Sigmoid colon (tissue), 7 donors: ENCODE measurements at places on chromosomes 2 and 18. TPM values are rescaled to one million over a fixed set of nuclear protein-coding genes. Genes with fewer than 3 reads are reported as not detected.

KCTD18 gene
- total RNA-seq, result 18.1 TPM

DUSP19 gene
- 7.2 TPM for total RNA-seq

NCKAP5 gene
- total RNA-seq, result 0.83 TPM

IMPACT gene
- 24.6 TPM for total RNA-seq

SERPINB10 gene
- total RNA-seq, result not detected

C2orf49 gene
- 16.3 TPM for total RNA-seq

TSHZ1 gene
- total RNA-seq, result 28.6 TPM

EVX2 gene
- total RNA-seq, result 1.2 TPM

SIGLEC15 gene
- 0.16 TPM for total RNA-seq

ALK gene
- total RNA-seq, result 1.5 TPM

IL1RL2 gene
- 0.27 TPM for total RNA-seq

DNA sequence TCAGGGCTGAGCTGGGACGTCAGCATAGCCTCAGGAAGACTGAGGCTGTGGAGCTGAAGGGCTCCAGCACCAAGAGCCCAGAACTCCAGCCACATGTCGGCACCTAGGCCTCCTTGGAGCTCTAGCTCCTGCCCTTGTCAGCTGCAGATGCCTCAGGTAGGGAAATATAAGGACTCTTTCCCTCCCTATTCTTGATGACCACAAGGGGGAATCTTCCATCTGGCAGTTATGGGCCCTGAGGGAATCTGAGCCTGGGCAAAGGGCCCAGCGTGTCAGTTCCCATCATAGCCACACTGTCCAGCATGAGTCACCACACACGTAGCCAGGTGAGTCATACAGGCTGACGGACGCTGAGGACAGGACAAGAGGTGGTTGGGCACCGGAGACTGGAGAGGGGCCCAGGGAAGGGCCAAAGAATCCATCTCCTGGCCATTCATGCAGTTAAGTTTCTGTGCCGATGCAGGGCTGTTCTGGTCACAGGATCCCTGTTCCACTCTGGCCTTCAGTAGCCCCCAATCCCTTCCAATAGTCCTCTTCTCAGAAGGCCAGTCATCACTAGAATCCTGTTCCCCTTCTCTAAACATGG, 1.8 kb downstream of the MPV17 start:
- peak; percentile 86 for DNase-seq
- peaks cover 30% of the 10 kb centered on the region for H3K4me1 ChIP-seq
- peak overlapping the region; percentile 61 for H3K27ac ChIP-seq

- H3K4me3 ChIP-seq, result no peak overlapping the region
- no peaks in the 10 kb centered on the region for H3K4me1 ChIP-seq
- H3K27ac ChIP-seq, result no peak overlapping the region
- H3K27me3 ChIP-seq, result no peaks in the 10 kb centered on the region
Measured at GRCh38 chr2:120981443-120981842, 245.8 kb downstream of the GLI2 start.

DNA sequence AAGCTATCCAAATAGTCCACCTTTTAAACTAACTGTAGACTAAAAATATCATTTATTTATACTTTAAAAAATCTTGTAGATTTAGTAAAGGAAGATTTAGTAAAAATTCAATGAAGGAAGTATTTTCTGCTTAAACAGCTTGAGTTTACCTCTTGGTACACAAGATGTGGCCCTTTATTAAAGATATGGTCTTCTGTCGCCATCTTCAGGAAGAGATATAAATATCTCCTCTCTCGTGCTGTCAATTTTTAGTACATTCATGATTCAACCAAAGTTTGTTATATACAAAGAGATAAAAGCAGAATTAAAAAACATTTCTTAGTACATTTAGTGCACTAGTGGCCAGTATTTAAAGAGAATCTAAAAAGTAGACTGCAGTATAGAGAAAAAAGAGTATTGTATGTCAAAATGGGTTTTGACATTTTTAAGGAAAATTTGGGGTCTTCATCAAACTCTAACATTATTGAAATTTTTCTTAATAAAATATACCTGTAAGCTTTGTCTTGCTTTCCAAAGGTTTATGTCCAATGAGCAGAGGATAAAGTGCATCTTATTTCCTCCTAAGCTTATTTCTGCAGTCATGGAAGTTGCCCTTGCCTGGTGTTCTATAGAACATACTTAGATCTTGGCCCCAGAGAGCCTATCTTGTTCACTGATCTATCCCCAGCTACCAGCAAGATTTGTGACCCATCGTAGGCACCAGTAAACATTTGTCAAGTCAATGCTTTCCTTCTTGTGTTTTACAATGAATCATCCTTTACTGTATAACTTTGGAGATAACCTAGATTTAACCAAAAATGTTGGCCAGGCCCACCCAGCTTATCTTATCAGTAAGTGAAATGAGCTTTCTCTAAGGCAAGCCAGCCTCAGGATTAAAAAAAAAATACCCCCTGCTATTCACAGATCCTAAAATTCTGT, 18.5 kb upstream of the EML6 start:
- H3K36me3 ChIP-seq, result no peaks in the 10 kb centered on the region
- no peak overlapping the region for H3K4me3 ChIP-seq
- H3K27me3 ChIP-seq, result no peaks in the 10 kb centered on the region
- no peak overlapping the region for H3K27ac ChIP-seq
- no peak for DNase-seq

DNA sequence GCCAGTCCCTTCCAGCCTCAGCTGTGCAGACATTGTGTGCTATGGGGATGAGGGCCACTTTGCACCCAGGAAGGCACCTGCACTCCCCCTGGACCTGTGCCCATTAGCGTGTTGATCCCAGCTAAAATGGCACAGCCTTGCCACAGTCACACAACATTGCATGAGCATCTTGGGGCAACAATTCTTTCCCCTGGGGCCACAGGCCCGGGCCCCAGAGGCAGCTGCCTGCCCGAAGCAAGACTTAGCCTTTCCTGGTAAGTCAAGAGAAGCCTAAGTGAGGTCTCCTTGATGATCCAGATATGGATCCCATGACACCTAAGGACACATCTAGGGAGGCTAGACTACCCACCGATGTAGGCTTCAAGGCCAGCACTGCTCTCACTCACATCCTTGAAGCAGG, 202.1 kb downstream of the BCL11A start:
- H3K36me3 ChIP-seq, result no peaks in the 10 kb centered on the region
- no peaks in the 10 kb centered on the region for H3K4me1 ChIP-seq
- no peaks in the 10 kb centered on the region for H3K27me3 ChIP-seq
- DNase-seq, result no peak
- no peak overlapping the region for H3K4me3 ChIP-seq

GRCh38 chr18:70672581-70672980, 383.7 kb downstream of the SOCS6 start:
- no peak overlapping the region for H3K4me3 ChIP-seq
- no peaks in the 10 kb centered on the region for H3K27me3 ChIP-seq
- no peaks in the 10 kb centered on the region for H3K36me3 ChIP-seq
- H3K4me1 ChIP-seq, result no peaks in the 10 kb centered on the region
- no peak for DNase-seq

DNA sequence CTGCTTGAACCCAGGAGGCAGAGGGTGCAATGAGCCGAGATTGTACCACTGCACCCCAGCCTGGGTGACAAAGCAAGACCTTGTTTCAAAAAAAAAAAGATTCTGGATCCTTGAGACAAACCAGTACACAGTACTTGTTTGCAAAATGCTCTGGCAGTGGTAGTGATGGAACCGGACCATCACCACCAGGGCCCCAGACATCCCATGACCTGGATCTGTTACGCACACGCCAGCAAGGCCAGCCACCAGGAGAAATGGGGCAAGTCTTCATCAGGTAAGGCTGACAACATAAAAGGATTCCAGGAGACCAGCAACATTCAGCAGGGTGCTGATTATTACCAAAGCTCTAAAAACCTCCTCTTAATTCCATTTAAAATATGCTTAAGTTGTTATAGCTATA, 35.5 kb downstream of the TBC1D8 start:
- no peak overlapping the region for H3K4me3 ChIP-seq
- DNase-seq, result no peak
- no peak overlapping the region for H3K27ac ChIP-seq
- H3K36me3 ChIP-seq, result no peaks in the 10 kb centered on the region
- H3K4me1 ChIP-seq, result peaks cover 44% of the 10 kb centered on the region

DNA sequence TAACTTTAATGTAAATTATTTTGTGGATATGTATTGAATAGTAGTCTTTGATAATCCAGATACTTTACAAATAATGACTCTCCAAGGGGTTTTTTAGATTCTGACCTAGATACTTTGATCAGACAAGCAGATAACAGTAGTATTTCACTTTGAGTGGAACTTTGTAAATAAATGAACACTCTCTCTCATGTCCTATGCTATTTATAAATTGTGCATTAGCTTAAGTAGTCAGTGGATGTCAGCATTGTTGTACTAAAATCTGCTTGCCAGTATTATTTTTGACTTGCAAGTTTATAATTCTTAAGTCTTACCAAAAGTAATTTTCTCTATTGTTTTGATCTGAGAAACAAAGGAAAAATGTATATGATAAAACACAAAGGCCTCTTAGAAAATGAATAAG, 1113.1 kb upstream of the NRXN1 start:
- no peaks in the 10 kb centered on the region for H3K27me3 ChIP-seq
- H3K27ac ChIP-seq, result no peak overlapping the region
- no peak overlapping the region for H3K4me3 ChIP-seq
- H3K36me3 ChIP-seq, result no peaks in the 10 kb centered on the region
- no peaks in the 10 kb centered on the region for H3K4me1 ChIP-seq

DNA sequence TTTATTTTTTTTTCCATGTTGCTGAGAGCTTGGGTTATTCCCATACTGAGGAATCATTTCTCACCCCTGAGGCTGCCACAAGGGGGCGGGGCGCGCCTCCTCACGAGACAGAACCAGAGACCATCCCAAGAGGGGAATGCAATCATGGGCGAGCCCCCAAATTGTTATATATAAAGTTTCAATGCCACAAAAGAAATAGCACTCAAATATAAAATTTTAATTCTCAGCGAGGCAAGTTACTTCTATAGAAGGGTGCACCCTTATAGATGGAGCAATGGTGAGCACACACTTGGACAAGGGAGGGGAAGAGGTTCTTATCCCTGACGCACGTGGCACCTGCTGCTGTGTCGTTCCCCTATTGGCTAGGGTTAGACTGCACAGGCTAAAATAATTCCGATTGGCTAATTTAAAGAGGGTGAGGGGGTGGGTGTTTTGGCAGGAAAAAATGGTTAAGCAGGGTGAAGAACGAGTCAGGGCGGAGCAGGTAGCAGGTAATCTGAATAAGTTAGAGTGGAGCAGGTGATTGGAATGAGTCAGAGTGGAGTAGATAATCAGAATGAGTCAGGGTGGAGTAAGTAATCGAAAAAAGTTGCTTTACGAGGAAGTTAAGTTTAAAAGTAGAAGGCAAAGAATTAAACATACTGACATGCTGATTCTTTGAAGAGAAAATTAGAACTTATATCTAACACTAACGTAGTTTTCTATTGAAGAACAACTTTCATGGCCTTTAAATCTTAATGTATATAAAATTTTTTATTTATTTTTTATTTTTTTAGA, 177.5 kb downstream of the MTCL1 start:
- H3K36me3 ChIP-seq, result no peaks in the 10 kb centered on the region
- no peaks in the 10 kb centered on the region for H3K4me1 ChIP-seq
- no peak overlapping the region for H3K4me3 ChIP-seq

- peaks cover 33% of the 10 kb centered on the region for H3K4me1 ChIP-seq
- no peaks in the 10 kb centered on the region for H3K36me3 ChIP-seq
- H3K4me3 ChIP-seq, result peak overlapping the region; percentile 96
- peak overlapping the region; percentile 93 for H3K27ac ChIP-seq
- no peak for DNase-seq
Measured at GRCh38 chr2:24489465-24490180, 1.4 kb upstream of the NCOA1 start.

- no peak overlapping the region for H3K27ac ChIP-seq
- H3K4me1 ChIP-seq, result peaks cover 9% of the 10 kb centered on the region
- no peak for DNase-seq
- H3K36me3 ChIP-seq, result no peaks in the 10 kb centered on the region
- H3K4me3 ChIP-seq, result no peak overlapping the region
Measured at GRCh38 chr2:129925381-129925780, 54.1 kb upstream of the RAB6C start.

DNA sequence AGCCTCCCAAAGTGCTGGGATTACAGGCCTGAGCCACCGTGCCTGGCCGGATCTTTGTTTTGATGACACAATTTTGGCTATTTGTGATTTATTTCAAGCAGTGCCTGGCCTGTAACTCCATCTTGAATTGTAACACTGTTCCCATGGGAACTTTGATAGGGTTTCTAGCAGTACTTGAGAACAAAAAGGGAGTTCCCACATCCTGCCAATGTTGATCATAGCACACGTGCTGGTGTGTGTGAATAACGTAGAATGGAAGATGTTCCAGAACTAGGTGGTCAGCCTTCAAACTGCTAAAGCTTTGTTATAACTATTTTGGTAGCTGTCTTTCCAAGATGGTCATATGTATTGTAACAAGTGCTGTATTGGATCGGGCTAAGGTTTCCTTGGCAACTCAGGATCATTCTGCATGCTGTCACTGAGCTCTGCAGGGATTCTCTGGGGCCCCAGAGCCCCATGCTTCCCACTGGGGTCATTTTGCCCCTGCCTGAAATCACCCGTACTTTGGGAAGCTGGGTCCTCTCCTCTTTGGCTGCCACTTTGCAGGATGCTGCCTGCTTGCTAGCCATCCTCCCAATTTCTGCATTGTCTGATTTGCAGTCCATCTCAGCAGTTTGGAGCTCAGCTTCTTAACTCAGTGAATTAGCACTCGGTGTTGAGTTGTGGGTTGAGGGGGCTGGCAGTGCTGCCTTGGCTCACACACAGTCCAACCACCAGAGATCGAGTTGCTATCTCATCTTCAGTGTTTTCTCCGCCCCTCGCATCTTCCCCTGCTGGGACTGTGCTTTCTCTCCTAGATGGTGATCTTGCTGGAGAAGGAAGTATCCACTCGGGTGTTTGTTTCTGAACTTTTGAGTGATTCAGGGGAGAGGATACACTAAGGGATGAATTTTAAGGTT, 26.8 kb downstream of the SH3RF3 start:
- H3K36me3 ChIP-seq, result no peaks in the 10 kb centered on the region
- H3K4me1 ChIP-seq, result no peaks in the 10 kb centered on the region
- no peak for DNase-seq
- H3K4me3 ChIP-seq, result no peak overlapping the region

DNA sequence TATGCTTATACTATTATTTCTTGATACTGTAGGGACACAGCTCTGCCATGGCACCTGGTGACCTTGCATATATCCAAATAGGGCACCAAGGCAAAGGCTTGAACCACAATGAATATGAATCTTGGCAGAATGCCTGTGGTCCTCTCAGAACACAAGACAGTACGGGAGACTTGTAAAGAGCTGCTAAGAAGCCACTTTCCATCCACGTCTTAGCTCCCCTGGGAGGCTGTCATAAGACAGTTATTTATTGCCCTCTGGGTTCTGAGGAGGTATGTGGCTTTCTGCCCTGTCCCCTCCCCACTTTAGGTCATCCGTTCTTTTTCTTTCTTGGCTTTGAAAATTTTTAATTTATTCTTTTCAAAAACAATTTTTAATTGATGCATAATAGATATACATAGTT, 29.8 kb upstream of the MRPL33 start:
- no peak overlapping the region for H3K27ac ChIP-seq
- DNase-seq, result no peak
- no peaks in the 10 kb centered on the region for H3K27me3 ChIP-seq
- H3K4me3 ChIP-seq, result no peak overlapping the region

- H3K27ac ChIP-seq, result no peak overlapping the region
- H3K27me3 ChIP-seq, result no peaks in the 10 kb centered on the region
- no peak overlapping the region for H3K4me3 ChIP-seq
- H3K36me3 ChIP-seq, result no peaks in the 10 kb centered on the region
Measured at GRCh38 chr18:37122877-37123276, 293.9 kb downstream of the KIAA1328 start.

- H3K27ac ChIP-seq, result no peak overlapping the region
- H3K4me3 ChIP-seq, result no peak overlapping the region
- H3K4me1 ChIP-seq, result peaks cover 25% of the 10 kb centered on the region
- H3K36me3 ChIP-seq, result no peaks in the 10 kb centered on the region
- no peaks in the 10 kb centered on the region for H3K27me3 ChIP-seq
- no peak for DNase-seq
Measured at GRCh38 chr2:12313445-12314126, 403.1 kb upstream of the TRIB2 start.
